GM12865 (cell line): ENCODE measurements at places on chromosomes 13 and 19.
A peak's percentile ranks its signal among the peaks of the same experiment; 100 is the strongest.

DNA sequence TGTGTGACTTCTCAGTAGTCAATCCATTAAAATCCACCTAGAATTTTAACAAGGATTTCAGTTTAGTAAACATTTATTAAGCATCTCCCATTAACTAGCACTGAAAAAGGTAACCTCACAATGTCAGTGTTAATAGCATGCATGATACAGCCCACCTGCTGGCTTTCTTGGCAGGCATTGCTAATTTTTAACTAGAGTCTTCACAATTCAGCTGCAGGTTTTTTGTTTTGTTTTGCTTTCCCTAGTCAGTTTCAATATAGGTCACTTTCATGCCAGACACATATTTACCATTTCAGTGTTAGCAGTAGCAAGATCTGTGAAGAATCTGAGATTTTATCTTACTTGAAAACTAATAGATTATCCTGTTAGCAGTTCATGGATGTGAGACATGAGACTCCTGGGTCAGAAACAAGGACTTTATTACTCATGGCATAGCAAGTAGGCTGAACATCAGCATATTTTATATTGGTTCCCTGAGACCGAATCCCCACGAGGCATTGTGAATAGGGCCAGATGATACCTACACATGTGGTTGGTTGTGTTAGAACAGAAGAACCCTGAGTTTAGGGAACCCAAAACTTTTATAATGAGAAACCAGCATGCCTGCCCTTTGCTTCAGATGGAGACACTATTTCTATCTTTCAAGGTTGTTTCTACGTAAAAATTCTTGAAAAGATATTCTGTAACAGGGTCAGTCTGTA lies 198.0 kb upstream of the HTR2A start:
- peak; percentile 62 for DNase-seq

DNA sequence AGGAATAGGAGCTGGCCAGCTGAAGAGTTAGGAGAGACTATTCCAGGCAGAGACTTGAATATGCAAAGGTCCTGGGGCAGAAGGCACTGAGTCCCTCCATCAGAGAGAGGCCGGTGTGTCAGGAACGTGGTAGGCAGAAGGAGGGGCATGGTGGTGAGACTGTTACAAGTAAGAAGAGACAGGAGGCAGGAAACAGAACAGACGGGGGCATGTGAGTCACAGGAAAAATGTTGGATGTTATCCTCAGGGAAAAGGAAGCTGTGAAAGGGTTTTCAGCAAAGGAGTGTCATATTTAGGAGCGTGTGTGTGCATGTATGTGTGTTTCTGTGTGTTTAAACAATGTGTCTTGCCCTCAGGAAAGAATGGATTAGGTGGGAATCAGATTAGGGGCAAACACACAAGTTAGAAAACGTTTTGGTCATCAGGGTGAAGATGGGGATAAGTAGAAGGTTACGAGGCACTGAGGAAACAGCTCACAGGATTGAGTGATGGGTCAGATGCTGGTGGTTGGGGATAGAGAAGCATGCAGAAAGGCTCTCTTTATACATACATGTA lies 1.1 kb downstream of the EDDM13 start:
- no peak for DNase-seq

GRCh38 chr13:76609643-76610042 lies 276.6 kb downstream of the KCTD12 start:
- DNase-seq = no peak

GRCh38 chr13:29515372-29515771 lies 80.1 kb downstream of the SLC7A1 start:
- no peak for DNase-seq

DNA sequence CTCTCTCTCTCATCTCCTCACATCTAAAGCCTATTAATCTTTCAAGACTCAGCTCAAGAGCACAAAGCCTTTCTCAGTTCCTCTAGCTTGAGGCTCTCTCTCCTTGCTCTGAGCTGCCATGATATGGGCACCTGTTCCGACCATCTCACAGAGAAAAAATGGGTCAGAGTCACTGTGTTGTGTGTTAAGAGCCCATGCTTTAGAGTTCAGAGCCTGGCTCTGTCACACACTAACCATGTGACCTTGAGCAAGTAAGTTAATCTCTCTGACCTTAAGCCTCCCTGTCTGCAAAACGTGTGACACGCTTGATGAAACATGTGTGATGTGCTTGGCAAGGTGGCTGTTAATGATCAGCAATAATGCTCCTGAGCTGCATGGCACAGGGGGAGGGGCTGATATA lies 245.2 kb downstream of the DLEU7 start:
- DNase-seq = peak; percentile 48

GRCh38 chr13:111555903-111556302 lies 235.5 kb downstream of the TEX29 start:
- DNase-seq = no peak

GRCh38 chr13:21475115-21475514 lies 16.0 kb upstream of the ZDHHC20 start:
- DNase-seq = no peak

DNA sequence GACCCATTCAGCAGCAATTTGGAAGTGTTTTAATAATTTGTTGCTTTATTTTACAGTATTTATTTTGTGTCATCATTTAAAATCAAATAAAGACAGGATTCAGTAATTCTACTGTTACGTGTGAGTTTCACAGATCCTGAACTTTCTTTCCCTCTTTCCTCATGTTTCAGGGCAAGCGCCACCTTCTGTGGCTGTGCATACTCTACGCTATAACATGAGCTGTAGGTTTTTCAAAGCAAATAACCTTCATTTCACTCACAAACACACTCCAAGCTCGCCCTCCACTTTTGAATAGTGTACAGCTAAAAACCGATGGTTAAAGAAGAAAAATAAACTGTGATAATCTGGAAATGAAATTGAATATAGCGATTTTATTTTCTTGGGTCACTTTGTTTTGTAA lies 753.3 kb downstream of the OLFM4 start:
- no peak for DNase-seq

GRCh38 chr13:51589793-51590192 lies 5.5 kb downstream of the WDFY2 start:
- no peak for DNase-seq

DNA sequence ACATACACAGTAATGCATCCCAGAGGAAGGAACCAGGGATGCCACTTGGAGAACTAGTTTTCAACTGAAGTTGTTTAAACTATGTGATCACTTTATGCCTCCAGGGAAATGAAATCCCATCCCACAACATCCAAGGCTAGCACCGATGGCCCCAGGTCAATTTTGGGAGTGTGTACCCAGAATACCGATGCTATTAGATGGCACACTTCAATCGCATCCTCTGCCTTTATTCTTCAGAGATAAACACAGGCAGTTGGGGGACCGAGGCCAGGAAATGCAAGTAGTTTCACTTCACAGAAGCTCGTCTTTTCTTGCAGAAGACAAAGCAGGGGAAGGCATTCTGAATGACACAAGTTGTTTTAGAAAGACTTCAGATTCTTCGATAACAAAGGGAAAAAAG lies 13.8 kb downstream of the STK24 start:
- DNase-seq = peak; percentile 68

GRCh38 chr19:46413262-46414031 lies at the start of gene CCDC8:
CCDC8 (minus strand) TSS chr19:46413564; CDS start chr19:46412810, 754 bp downstream.
- DNase-seq = no peak

- DNase-seq = no peak
Observed at GRCh38 chr19:32661318-32661717, 13.7 kb downstream of the ANKRD27 start.

- no peak for DNase-seq
Observed at GRCh38 chr13:77084755-77085154, 57.8 kb upstream of the FBXL3 start.
